Pulmonary artery endothelial cell (primary cell): ENCODE measurements at places on chromosomes 1 and 21.

GRCh38 chr1:109912873-109913272 lies 2.2 kb downstream of the CSF1 start:
- DNase-seq, result no peak

GRCh38 chr1:81414488-81415015 lies 386.2 kb upstream of the ADGRL2 start:
- peak; percentile 1 for DNase-seq

GRCh38 chr1:205508227-205508714 lies 3.8 kb downstream of the CDK18 start:
- DNase-seq, result no peak

DNA sequence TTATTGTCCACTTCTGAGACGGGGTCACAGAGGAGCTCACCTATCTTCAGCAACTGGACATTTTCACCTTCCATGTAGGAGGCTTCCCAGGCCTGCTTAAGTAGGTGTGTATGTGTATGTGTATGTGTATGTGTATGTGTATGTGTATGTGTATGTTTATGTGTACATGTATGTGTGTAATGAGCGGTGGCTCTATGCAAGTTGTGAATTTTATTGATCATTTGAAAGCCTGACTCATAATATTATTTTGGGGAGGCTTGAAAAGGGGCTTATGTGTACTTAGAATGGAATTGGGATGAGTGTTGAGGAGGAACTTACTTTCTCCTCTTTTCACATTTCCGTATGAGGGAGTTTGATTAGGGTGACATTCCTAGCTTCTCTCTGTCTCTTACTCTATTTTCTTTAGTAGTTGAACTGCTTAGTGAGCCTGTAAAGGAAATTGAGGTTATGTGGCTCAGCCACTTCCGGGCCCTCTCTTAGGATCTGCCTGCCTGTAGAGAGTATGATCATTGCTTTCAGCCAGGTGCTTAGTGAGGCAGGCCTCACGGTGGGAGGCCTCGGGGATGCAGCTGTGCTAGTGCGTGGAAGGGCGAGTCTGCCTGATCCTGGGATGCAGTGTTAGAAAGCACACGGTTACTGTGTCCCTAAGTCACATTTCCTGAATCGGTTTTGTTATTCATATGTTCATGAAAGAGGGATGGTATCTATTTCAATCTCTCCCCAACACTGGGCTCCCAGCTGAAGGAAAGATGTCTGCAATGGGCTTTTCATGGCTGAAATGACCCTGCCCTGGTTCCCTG lies 61.0 kb downstream of the IER5 start:
- no peak for DNase-seq

DNA sequence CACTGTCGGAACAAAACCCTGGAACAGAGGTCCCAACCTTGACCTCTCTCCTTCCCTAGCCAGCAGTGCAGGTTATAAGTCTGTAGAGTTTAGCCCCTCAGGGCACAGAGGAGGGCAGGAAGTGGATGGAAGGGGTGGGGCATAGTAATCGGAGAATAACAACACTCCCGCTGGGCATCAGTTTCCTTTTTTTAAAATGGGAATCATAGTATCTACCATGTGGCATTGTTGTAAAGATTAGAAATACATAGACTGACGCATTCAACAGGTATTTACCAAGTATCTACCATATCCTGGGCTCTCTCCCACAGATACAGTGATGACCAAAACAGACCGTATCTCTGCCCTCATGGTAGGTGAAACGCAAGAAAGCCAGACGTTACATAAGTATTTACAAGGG lies 24.9 kb upstream of the ATF3 start:
- DNase-seq, result no peak

DNA sequence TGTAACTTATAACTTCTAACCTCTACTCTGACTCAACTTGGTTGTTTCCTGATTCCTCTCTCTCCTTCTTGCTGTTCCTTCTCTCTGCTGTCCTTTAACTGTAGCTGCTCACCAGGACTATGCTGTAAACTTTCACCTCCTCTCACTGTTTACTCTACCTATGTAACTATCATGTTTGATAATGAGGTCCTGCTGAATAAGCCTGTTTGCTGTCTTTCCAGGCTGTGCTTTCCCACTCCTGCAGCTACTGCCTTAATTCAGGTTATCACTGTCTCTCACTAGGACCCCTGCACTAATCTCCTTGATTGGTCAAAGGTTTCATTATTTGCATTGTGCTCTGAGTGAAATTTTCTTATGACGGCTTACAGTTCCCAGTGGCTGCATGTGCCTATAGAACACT lies 633.9 kb upstream of the PTBP2 start:
- DNase-seq, result no peak

- no peak for DNase-seq
Measured at GRCh38 chr1:221806236-221806635, 64.3 kb upstream of the DUSP10 start.

DNA sequence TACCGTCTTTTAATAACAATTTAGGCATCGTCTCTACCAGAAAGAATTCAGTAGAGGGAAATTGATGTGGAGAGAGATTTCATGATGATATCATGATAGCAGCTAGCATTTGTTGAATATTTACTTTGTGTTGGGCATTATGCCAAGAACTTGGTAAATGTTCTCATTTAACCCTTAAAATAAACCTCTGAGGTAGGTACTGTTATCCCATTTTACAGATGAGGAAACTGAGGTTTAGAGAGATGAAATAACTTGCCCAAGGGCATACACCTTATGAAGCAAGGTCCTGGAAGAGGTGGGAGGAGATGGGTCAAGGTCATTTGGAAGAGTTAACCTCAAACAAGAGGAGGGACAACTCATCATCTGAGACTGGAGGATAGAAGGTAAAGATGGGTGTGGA lies 34.8 kb downstream of the TSNAX start:
- no peak for DNase-seq
